Sigmoid colon (tissue), 7 donors: ENCODE measurements at places on chromosomes 12 and 14. TPM values are rescaled to one million over a fixed set of nuclear protein-coding genes. Genes with fewer than 3 reads are reported as not detected.

GRCh38 chr12:18887368-18887767 lies 149.4 kb downstream of the CAPZA3 start:
- no peak for DNase-seq
- peak overlapping the region; percentile 64 for H3K27ac ChIP-seq
- H3K27me3 ChIP-seq: no peaks in the 10 kb centered on the region
- H3K4me3 ChIP-seq: no peak overlapping the region
- no peaks in the 10 kb centered on the region for H3K4me1 ChIP-seq

GRCh38 chr14:83007641-83008225 lies 1474.1 kb upstream of the SEL1L start:
- DNase-seq: no peak
- no peak overlapping the region for H3K4me3 ChIP-seq
- H3K4me1 ChIP-seq: no peaks in the 10 kb centered on the region
- H3K36me3 ChIP-seq: no peaks in the 10 kb centered on the region
- H3K27ac ChIP-seq: no peak overlapping the region

GRCh38 chr12:121781998-121782979 lies 11.2 kb downstream of the RHOF start:
- H3K4me3 ChIP-seq: no peak overlapping the region
- peaks cover 15% of the 10 kb centered on the region for H3K4me1 ChIP-seq
- H3K27ac ChIP-seq: peak overlapping the region; percentile 56
- no peaks in the 10 kb centered on the region for H3K27me3 ChIP-seq
- no peaks in the 10 kb centered on the region for H3K36me3 ChIP-seq

DNA sequence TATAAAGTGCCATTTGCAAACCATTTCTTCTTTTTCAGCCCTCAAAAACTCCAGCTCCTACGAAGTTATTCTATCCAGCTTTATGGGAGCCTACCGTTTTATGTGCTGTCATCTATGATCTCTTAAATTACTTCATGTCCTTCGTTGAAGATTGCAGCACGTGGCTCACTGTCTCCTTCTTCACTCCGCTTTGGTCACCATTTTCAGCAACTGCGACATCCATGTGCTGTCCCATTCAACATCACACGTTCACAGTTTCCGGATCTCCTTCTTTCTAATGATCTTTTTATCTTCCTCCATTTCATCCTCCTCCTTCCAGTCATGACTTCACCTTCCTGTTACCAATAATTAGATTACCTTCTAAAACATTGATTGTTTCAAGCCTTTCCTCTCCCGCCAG lies 143.3 kb upstream of the KRAS start:
- H3K27ac ChIP-seq: no peak overlapping the region
- no peaks in the 10 kb centered on the region for H3K27me3 ChIP-seq
- no peak for DNase-seq
- H3K4me3 ChIP-seq: no peak overlapping the region
- no peaks in the 10 kb centered on the region for H3K4me1 ChIP-seq

GRCh38 chr14:65993103-65993502 lies 493.1 kb upstream of the CCDC196 start:
- H3K27me3 ChIP-seq: no peaks in the 10 kb centered on the region
- no peaks in the 10 kb centered on the region for H3K36me3 ChIP-seq
- H3K4me1 ChIP-seq: no peaks in the 10 kb centered on the region
- no peak for DNase-seq

DNA sequence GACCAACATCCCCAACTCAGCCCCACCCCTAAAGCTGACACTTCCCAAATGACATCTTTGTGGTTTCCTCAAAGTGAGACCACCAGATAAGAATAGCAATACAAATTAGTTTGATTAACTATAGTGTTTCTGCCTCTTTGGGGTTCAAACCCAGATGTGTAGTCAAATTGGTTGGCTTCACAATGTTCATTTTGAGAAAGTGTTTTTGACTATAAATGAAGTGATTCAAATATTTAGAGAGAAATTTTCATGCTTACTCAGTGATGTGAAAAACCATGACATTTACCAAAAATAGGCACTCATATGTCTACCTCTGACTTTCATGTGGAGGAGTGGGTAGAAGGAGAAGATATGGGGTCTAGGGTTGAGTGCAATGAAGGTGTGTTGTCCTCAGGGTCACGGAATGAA lies 218.4 kb downstream of the BCAT1 start:
- no peaks in the 10 kb centered on the region for H3K4me1 ChIP-seq
- no peak overlapping the region for H3K4me3 ChIP-seq
- no peak overlapping the region for H3K27ac ChIP-seq
- H3K36me3 ChIP-seq: no peaks in the 10 kb centered on the region
- no peak for DNase-seq

FLVCR2 gene
- 2.4 TPM for total RNA-seq
